ENCODE measurements at places on chromosomes 2 and 18.

DNA sequence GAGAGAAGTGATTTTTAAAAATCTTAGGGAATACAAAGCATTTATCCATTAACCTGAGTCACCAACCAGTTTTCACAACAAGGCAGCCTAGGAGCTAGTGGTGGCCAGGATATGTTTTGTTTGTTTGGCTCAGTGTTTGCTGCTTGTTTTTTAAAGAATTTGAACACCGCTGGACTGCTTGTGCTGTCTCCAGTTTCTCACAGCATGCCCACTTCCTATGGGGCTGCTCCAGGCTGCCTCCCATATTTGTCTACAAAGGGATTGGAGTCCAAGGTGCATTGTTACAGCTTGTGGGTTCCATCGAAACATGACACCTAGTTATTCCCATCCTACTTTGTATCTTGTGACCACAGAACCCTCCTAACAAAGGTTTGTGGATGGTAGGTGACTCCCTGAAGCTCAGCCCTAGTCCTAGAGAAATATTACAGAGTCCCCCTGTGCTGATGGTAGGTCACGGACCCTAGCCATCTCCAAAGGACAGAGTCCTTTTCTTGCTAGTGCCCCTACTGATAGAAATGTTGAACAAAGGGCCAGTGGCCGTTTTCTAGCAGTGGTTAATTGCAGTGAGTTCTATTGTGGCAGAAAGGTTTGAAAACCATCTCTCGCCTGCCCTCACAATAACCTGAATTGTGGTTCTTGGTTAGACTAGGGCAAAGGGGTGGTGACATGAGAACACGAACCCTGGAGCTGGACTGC, 23.2 kb downstream of the GPR39 start:
- no peak for DNase-seq

DNA sequence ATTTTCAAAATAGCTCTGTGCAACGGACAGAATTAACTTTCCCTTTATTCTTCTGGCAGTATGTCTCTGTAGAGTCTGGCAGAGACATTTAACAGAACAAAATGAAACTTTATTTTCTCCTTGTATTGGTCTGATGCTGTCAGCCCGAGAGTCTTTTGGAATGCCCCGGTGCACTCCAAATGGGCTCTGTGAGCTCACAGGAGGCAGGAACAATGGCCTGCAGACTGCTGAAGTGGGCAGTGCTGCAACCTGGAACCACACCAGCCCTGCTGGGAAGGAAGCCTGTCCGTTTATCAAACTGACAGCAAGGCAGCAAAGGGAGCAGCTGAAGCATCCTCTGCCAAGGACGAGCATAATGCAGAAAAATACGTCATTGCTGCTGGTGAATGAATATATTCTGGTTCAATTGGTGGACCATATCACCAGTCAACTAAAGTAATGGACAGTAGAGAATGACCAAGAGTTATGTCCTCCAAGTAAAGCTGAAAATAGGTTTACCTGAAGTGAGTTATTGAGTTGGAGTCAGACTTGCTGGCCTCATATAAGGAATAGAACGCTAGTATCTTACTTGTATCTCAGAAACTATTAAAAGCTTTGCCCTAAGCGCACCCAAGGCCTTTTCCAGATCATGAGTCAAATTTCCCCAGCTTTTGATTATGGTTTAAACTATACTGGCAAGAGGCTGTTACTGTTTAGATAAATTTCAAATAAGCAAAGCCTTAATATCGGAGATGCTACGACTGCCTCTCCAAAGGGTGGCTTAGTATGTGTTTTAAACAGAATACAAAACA, 207.6 kb upstream of the TANK start:
- DNase-seq = no peak

DNA sequence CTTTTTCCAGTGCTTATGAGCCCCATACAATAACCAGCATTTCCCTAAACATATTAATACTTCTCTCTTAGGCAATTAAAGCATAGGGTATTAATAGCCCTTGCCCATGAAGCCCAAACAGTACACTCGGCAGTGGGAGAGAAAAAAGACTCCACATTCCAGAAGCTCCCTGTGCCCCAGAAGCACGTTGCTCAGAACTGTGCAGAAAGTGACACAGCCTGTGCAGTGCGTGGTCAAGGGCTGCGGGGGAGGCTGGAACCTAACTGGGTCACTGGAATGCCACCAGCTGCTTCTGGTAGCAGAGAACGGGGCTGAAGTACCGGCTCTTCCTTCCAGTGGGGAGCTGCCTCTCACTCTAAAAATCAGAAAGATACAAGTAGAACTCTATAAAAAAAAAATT, 32.7 kb downstream of the EIPR1 start:
- DNase-seq = no peak

DNA sequence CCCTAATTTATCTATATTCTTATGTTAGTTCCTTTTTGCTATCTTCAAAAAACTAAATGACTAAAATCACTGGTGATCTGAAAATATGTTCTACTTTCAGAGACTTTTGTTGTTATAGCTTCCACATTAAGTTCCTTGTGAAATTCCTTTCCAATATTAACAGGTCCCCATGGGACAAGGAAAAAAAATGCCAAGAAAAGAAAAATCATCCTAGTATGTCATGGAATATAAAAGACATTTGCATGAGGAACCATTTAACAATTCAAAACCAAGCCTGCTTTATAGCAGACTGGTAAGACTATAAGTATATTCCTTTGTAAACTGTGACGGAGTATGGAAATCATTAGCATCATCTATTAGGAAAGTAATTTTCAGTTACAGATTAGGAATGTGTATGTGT, 48.1 kb downstream of the COBLL1 start:
- DNase-seq = no peak

DNA sequence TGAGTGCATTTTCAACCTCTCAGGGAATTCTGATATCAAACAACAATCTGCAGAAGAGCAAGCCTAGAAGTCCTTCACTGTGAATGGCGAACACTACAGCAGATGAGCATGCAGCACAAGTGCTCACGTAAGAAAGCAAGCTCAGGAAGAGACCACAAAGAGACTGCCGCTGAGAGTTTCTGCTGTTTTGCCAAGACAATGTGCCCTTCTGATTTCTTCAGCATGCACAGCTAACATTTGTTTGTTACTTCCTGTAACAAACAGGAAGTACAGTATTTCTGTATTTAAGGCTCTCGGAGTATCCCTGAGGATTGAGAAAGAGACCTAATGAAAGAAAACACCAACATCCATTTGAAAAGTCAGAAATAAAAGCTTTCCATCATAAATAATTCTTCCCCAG, 45.9 kb downstream of the MBOAT2 start:
- DNase-seq = no peak

- peak; percentile 41 for DNase-seq
Observed at GRCh38 chr2:43127208-43127940, 99.0 kb downstream of the ZFP36L2 start.

DNA sequence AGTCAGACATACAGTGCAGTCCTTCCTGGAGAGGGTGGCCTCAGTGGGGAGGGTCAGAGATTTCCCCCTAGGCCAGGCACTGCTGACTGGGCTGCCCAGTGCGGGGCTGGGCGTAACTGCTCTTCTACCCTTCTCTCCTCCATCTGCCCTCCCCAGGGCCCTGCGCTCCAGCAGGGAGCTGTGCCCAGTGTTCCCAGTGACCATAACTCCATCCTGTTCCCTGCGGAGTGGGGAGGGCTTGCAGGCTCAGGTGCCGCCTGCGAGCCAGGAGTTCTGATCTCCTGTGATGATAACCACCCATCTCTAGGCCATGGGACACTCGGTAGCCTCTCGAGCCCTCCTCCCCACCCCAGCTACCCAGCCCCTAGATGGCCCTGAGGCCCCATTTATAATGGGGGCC, 107.6 kb downstream of the SMAD7 start:
- DNase-seq = no peak

- peak; percentile 90 for DNase-seq
Observed at GRCh38 chr2:16625201-16625729, 40.4 kb downstream of the CYRIA start.

- no peak for DNase-seq
Observed at GRCh38 chr2:145038041-145038525, 518.2 kb upstream of the ZEB2 start.

GRCh38 chr2:169778446-169778845, 20.2 kb upstream of the SSB start:
- peak; percentile 44 for DNase-seq

DNA sequence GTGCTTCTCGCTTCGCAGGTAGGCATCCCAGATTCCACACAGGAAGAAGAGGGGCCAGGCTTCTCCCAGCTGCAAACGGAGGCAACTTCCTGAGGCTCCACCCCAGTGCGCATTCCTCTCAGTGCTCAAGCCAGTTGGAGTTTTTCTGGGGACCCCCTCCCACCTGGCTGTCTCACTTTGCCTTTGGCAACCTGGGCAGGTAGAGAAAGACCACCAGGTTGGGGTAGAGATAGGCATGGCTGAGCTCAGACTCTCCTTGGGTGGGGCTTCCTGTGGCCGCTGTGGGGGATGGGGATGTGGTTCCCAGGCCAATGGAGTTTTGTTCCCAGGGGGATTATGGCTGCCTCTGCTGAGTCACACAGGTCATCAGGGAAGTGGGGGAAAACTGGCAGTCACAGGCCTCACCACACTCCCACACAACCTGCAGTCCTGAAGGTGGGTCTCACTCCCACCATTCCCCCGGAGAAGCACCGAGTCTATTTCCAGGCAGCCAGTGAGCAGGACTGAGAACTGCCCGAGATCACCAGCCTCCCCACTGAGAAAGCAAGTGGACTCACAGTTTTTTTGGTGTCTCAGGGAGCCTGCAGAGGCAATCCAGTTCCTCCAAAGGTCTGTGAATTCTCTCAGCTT, 38.1 kb downstream of the SLC39A10 start:
- no peak for DNase-seq

- no peak for DNase-seq
Observed at GRCh38 chr18:36564841-36565240, 264.0 kb downstream of the TPGS2 start.

- no peak for DNase-seq
Observed at GRCh38 chr2:148592791-148593190, 51.8 kb upstream of the EPC2 start.

GRCh38 chr2:21676041-21676440, 552.3 kb downstream of the TDRD15 start:
- no peak for DNase-seq

DNA sequence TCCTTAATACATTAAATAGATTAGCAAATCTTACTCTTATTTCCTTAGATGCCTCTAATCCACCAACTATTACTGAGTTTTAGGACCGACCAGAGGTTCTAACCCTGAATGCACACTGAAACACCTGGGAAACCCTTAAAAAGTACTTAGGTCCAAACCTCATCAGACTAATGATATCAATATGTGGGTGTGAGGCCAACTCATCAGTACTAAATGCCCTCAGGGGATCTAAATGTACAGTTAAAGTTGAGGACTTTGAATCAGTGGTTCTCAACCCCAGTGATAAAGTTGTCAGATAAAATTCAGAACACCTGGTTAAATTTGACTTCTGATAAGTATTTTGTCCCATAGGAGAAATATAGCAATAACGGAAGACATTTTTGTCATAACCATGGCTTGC, 20.9 kb downstream of the MMADHC start:
- no peak for DNase-seq

DNA sequence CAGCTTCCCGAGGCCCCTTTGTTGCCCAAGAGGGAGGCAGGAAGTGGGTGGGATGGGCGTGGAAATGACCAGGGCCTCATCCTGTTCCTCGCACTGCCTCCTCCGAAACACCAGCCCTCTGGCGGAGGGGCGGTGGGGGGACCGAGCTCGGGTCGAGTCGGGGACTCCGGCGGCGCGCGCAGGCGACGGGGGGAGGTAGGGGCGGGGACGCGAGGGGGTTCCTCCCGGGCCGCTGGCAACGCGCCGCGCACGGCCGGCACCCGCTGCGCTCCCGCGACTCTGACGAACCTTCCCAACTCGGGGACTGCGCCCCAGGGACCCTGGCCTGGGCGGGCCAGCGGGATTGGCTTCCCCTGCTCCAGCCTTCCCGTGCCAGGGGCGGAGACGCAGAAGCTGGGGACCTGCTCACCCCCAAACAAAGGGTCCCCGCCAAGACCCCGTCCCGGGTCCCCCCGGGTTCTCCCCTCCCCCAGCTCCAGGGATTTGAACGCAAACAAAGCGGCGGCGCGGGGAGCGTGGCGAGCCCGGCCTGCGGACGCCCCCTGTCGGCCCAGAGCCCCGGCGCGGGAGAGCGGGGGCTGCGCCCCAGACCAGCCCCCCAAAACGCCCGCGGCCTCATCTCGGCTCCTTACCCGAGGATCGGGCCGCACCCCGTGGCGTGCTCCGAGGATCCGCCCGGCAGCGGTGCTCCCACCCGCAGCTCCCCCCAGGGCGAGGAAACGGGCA, 1.2 kb downstream of the SEMA4C start:
- peak; percentile 65 for DNase-seq

- no peak for DNase-seq
Observed at GRCh38 chr2:37318401-37318800, 6.2 kb downstream of the PRKD3 start.

GRCh38 chr2:206075113-206075512, 10.9 kb downstream of the INO80D start:
- DNase-seq = peak; percentile 29

GRCh38 chr2:239769554-239770245, 255.4 kb downstream of the NDUFA10 start:
- DNase-seq = peak; percentile 85

DNA sequence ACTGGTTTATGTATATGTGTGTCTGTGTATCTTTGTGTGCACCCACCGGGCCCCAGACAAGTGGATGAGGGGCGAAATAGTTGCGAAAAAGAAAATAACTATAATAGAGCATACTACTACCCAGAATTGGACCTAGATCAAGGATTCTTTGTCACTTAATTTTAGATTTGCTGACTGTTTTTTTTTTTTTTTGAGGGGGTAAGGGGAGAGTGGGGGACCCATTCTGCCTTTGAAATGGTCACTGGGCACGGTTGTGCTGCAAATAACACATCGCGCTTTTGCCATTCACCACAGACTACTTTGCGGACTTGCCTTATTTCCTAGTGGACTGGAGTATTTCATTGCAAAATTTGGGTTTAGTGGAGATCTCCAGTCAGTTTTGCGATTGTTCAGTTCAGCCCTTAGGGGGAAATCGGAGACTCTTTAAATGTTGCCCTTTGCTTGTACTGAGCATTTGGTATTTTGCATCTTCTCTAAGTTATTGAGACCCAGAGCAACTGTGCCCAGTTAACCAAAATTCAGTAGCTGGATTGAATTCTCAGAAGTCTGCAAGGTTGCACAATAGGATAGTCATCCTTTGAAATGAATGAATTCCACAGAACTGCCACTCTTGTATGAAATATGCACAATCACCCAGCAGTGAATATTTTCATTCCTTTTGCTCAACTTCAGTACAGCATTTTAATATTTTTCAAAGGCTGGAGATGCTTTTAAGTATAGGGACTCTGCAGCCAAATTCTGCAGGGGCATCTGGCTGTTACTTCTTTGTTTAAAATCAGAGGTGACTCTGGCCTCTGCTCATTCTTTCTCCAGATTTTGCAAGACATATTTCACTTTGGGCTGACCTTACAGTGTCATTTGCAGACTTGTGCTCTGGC, 2.9 kb downstream of the TRIB2 start:
- no peak for DNase-seq

DNA sequence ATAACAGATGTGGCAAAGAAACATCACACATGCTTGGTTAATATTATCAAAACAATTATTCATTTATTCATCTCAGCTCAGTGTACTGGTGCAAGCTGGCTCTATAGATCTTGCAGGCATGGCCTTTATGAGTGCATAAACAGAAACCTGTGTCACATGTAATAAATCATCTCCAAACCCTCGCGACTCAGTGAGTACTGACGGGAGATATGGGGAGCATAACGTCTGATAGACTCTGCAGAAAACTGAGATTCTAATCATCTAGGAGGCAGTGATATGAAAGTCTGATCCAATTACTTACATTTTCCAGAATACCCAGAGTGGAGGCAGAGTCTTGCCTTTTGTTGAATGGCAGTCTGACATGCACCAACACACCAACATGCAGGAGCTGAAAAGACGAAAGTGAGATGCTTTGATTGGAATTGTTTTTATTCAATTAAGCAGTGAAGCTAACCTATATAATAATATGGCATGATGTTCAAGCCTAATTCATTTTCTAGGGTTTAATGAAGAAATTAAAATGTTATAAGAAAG, 416.8 kb downstream of the RNF144A start:
- no peak for DNase-seq
